ENCODE measurements at places on chromosomes 2 and 18.

DNA sequence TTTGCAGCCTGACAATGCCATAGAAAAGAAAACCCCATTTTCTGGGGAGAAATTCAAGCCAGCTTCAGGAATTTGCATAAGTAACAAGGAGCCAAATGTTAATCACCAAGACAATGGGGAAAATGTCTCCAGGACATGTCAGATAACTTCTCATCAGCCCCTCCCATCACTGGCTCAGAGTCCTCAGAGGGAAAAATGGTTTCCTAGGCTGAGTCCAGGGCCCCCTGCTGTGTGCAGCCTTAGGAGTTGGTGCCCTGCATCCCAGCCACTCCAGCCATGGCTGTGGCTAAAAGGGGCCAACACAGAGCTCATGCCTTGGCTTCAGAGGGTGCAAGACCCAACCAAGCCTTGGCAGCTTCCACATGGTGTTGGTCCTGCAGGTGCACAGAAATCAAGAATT, 63.7 kb upstream of the FANCL start:
- no peak for DNase-seq

- no peak for DNase-seq
Observed at GRCh38 chr2:135773319-135773718, 31.7 kb downstream of the UBXN4 start.

- DNase-seq, result peak; percentile 62
Observed at GRCh38 chr2:8337321-8337720, 344.5 kb upstream of the ID2 start.

DNA sequence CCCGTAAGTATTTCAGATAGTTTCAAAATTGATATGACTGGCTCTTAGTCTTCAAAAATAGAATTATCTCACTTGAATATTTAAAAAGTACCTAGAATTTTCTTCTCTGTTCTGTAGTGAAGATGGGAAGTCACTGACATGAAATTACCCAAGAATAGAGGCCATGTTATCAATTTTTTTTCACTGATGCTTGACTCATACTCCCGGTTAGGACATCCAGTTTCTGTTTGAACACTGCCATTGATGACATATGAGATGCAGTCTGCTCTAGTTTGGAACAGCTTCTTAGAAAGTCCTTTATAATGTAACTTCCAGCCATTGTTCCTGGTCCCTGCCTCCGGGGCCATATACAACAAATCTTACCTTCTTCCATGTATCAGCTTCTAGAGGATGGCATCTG, 26.0 kb downstream of the MAP3K20 start:
- DNase-seq, result no peak

DNA sequence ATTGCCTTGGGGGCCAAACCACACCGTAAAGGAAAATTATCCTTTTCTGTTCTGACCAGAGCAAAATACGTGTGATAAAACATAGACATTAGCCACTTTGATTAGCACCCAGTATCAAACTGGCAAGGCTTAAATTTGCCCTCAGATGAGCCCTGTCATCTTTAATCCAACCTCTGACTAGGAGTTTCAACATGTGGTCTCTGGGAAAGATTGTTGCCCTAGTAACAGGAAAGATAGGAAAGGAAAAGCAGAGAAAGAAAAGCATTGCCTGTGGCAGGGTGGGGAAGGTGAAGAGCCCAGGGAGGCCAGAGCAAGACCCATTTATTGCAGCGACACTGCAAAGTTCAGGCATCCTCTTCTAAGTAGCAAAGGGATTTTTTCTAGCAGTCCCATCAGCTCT, 181.5 kb upstream of the SCN7A start:
- no peak for DNase-seq

GRCh38 chr2:144158096-144158495, 361.8 kb downstream of the ZEB2 start:
- DNase-seq, result no peak

GRCh38 chr2:158797963-158798700, 3.0 kb downstream of the DAPL1 start:
- DNase-seq, result no peak

DNA sequence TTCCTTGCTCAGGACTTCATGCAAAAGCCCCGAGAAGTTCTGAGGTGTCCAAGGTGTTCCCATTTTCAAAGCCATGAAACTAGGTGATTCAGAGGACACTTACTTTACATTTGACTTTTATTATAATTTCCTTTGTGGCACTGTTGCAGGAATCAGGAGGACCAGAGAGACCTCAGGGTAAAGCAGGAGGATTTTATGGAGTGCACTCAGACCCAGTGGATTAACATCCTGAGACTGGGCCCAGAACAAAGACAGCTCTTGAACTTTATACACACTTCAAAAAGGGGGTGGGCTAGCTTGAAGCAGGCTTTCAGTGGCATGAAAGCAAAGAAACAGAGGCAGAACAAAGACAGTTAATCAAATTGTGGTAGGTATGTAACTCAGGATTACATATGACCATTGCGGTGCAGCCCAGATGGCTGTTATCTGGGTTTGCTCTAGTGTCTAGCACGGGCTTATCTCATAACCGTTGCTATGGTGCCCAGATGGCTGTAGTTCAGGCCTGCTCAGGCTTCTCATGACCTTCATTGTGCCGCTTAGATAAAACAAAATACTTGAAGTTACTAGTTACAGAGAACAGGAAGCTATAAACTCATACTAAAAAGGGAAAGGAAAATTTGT, 39.4 kb downstream of the TMEM182 start:
- no peak for DNase-seq

GRCh38 chr2:60064687-60065389, 488.6 kb downstream of the BCL11A start:
- DNase-seq, result no peak

GRCh38 chr18:36692921-36693332, 135.9 kb downstream of the TPGS2 start:
- DNase-seq, result no peak

DNA sequence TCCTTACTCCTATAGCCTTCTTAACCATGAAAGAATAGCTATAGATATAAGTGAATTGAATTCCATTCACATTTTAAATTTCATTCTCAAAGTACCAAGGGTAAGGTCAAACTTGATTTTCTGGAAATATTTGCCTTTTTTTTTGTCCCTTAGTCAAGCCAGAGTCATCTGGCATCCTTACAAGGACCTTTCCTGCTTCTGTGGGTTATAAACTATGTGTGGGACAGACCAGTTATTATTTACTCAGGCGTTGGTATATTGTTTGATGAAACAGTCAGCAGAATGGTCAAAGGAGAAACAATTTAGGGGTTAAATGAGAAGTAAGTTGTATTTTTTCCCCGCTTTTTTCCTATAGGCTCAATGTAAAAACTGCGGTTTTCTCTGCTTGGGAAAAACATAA, 1103.2 kb upstream of the ZEB2 start:
- DNase-seq, result no peak

DNA sequence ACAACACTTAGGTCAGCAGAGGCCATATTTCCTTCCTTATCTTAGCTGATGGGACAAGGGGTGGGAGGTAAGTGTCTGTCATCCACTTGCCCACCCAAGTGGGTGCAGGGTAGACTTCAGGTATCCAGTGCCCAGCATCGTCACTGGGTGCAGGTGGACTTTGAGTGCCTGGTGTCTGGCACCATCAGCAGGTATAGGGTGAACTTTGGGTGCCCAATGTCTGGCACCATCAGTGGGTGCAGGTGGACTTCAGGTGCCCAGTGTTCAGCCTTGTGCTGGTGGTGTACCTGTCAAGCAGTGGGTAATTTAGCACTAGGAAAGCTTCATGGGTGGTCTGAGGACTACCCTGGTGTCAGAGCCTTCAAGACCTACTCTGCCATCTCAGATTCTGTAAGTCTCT, 175.6 kb downstream of the SEPTIN10 start:
- no peak for DNase-seq

DNA sequence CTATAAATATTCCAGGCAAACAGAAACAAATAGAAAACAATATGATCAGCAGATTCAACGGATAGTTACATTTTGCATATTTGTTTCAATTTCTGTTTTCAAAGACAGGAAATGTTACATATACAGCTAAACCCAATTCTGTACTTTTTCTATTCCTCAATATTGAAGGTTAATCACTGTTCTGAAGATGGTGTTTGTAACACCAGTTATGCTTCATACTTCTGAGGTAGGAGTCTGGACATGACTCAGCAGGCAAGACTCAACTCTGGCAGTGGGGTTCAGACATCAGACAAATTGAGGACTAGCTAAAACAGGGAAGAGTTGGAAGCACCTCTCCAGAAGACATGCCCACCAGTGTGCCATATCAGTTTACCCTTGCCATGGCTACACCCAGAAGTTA, 16.6 kb downstream of the SERPINB13 start:
- no peak for DNase-seq

DNA sequence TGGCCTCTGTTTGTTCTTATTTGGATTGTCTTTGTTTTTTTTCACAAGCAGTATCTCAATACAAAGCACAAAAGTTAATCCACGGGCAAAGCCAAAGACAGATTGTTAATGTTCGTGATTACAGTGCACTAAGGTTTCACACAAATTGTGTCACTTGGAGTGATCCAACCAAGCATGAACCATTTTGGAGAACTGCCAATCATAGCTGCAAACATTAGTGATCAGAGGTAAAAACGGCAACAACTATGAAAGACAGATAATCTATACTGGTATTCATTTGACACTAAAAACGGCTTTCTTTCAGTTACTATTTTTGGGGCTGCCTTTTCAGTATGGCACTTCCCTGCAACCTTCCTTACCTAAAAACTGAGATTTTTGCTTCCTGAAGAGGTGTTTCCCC, 213.1 kb upstream of the GULP1 start:
- no peak for DNase-seq

GRCh38 chr2:67055387-67056304, 341.5 kb upstream of the ETAA1 start:
- DNase-seq, result no peak
